Natural killer cell (primary cell): ENCODE measurements at places on chromosomes 7 and 10. TPM values are rescaled to one million over a fixed set of nuclear protein-coding genes. Genes with fewer than 3 reads are reported as not detected.

GRCh38 chr7:75608451-75609122 is 116.5 kb downstream of the SPDYE5 start:
- DNase-seq, result no peak

DNA sequence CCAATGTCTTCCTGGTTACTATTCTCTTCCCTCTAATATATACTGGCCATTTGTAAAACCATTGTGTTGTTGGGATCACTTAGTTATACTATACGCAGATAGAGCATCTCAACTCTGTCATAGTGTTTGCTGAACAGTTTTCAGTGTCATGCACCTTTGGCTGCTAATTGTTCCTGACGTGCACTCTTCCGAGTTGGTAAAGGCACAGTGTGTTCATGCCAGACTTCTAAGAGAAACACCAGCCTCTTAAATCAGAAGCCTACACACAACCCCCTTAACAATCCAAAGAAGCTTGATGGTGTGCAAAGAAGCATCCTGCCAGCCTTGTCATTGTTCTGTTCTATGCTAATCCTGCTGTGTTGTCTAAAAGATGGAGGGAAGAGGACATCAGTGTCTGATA is 131.1 kb downstream of the MAPK8 start:
- no peak for DNase-seq

GRCh38 chr10:97752956-97753355 is 16.0 kb downstream of the ZFYVE27 start:
- no peak for DNase-seq

- no peak for DNase-seq
These were observed 22.6 kb upstream of the ICA1 start for GRCh38 chr7:8284606-8285005.

GRCh38 chr7:94449151-94449725 is 54.5 kb downstream of the COL1A2 start:
- peak; percentile 57 for DNase-seq

GRCh38 chr10:98286419-98286818 is 18.4 kb upstream of the LOXL4 start:
- no peak for DNase-seq

GRCh38 chr7:129041142-129042085 is 13.5 kb downstream of the TNPO3 start:
- DNase-seq, result no peak

ZNF239 gene
- total RNA-seq, result 1.4 TPM

CPXM2 gene
- total RNA-seq, result not detected

GRCh38 chr10:15579605-15580004 is 140.1 kb downstream of the ITGA8 start:
- DNase-seq, result no peak

HTR5A gene
- not detected for total RNA-seq

DNA sequence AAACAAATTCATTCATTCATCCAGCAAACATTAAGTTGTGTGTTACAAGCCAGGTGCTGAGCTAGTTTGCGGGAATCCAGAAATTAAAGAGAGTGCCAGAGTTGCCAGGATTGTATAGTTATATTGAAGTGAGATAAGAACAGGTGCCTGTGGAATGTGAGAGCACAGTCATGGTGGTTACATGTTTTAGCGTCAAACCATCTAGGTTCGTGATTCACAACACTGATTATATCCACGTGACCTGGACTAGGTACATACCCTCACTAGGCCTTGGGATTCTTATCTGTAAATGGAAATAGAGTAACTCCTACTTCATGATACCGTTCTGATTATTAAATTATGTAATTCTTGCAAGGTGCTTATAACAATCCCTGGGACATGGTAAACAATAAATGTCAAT is 24.5 kb upstream of the CDK1 start:
- no peak for DNase-seq

- no peak for DNase-seq
These were observed 120.7 kb downstream of the COL28A1 start for GRCh38 chr7:7414791-7415603.

SLC35B4 gene
- 11.2 TPM for total RNA-seq

DNA sequence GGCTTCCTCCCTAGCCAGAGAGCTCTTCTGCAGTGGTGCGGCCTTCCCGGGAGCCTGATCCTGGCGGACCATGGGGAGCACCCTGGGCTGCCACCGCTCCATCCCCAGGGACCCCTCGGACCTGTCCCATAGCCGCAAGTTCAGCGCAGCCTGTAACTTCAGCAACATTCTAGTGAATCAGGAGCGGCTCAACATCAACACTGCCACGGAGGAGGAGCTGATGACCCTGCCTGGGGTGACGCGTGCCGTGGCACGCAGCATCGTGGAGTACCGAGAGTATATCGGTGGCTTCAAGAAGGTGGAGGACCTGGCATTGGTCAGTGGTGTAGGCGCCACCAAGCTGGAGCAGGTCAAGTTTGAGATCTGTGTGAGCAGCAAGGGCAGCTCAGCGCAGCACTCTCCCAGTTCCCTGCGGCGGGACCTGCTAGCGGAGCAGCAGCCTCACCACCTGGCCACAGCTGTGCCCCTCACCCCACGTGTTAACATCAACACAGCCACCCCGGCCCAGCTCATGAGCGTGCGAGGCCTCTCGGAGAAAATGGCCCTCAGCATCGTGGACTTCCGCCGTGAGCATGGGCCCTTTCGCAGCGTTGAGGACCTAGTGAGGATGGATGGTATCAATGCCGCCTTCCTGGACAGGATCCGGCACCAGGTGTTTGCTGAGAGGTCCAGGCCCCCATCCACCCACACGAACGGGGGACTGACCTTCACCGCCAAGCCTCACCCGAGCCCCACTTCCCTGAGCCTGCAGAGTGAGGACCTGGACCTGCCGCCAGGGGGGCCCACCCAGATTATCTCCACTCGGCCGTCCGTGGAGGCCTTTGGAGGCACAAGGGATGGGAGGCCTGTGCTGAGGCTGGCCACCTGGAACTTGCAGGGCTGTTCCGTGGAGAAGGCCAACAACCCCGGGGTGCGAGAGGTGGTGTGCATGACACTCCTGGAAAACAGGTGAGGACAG is 1.5 kb downstream of the EEPD1 start:
- peak; percentile 10 for DNase-seq

- no peak for DNase-seq
These were observed 9.0 kb downstream of the PPP1R17 start for GRCh38 chr7:31695859-31696614.

DNA sequence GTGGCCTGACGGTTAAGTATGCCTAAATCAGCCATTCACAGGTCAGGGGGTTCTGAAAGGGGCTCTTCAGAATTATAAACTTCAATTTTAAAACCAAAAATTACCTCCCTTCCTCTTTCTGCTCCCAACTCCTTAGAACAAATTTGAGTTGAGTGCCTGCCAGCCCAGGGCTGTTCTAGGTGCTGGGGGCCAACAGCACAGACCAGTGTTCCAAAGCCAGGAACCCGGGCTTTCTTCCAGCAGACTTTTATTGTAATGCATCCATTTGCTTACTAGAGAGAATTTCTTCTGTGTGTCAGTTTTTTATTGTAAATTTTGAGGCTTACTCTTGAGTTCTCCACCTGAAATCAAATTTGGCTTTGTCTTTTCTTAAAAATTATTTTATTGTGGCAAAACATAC is 238.5 kb downstream of the CACNB2 start:
- DNase-seq, result no peak

CYREN gene
- 33.8 TPM for total RNA-seq

GRCh38 chr7:152054367-152055230 is 29.1 kb downstream of the GALNT11 start:
- DNase-seq, result no peak

FOXP2 gene
- not detected for total RNA-seq

DNA sequence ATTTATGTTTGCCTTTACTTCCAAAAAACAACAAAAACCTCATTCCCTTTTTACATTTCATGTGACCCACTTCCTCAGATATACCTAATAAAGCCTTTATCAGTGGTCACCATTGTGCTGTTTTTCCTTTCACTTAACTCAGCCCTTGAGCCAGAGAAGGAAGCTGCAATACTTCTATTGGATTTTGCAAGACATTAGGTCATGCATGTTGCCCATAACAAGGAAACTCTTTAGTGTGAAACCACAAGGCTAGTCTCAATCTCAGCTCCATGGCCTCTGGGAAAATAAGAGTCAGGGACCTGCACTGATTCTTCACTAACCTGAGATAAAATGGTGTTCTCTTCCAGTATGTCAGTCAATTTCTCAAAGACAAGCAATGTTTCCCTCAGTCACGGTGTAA is 27.8 kb downstream of the STEAP4 start:
- no peak for DNase-seq

DNA sequence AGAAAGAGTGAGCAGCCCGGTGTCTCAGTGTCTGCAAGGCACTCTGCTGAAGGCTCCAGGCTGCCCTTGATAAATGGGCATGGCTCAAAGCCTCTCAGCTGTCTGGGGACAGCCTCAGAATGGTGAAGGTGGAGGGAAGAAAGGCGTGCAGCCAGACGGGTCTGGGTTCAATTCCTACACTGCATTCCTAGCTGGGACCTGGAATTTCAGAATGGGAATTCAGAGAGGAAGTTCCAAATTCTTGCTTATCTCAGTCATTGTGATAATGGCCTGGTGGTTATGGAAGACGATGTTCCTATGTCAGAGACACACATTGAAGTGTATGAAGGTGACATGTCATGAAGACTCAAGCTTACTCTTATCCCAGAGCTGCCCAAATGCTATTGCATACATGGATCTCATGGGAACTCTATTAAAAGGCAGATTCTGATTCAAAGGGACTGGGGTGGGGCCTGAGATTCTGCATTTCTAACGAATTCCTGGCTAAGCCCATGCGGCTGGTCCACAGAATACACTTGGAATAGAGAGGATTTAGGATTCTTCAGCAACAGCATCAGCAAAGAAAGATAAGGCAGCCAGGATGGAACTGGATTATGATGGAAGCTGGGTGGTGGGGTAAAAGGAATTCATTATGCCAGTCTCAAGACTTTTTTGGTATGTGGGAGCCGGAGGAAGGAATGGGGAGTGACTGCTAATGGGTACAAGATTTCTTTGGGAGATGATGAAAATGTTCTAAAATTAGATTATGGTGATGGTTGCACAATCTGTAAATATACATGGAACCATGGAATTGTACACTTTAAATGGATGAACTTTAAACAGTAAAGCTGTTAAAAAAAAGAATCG is 82.6 kb upstream of the ZMIZ1 start:
- no peak for DNase-seq

DNA sequence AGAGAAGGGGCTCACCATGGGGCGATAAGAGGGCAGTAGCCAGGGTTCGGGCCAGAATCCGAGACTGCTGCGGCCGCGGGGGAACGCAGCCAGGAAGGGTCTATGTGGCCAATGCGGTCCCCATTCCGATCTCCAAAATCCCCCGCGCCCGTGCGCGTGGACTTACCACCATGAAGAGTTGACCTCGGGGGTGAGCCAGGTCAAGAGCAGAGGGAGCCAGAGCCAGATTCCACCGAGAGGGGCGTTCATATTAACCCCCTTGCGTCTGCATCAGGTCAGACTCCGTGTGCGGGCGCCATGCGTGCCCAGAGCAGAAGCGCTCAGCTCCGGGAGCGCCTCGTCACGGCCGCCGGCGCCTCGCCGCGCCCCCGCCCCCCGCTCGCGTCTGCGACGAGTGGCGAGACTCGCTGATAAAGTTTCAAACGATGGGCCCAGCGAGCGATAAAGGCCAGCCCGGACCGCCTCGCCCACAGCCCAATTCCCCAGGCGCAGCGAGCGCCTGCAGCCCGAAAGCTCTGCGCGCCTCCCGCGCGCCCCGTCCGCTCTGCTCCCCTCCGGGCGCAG is at the start of gene WNT2:
TSS of gene WNT2 (minus strand) at position 318 of the 564 bp plus-strand sequence. CDS start at position 249, 69 bp downstream.
- no peak for DNase-seq

- DNase-seq, result no peak
These were observed 34.6 kb downstream of the AGAP3 start for GRCh38 chr7:151120896-151121295.

NPC1L1 gene
- total RNA-seq, result not detected

SLC16A12 gene
- not detected for total RNA-seq

SPDYE9 gene
- not detected for total RNA-seq

DNA sequence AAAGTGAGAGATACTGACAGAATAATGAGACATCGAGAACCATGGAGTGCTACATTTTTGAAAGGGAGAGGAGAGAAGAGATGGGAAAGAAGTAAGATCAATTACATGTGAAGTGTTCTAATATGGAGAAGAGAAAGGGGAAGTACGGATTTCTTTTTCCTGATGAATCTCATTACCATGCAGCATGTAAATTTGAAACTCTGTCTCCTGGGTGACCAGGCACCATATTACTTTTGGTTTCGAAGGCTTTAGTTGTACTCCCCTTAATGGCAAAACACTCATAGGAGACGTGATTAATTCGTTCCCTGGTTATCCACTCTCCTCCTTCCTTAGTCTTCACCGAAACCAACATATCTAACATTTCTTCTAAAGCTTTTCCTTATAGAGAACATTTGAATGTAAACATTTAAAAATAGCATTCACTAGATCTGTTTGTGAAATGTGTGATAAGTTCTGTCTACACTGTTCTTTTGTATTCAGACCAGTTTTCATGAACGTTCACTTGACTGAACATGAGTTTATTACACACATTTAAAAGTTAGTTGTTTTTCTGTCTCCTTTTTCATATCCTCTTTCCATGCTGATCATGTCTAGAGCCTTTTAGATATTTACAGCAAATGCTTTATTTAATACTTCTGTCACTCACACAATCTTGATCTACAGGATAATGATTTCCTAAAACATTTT is 80.2 kb upstream of the MSRB2 start:
- DNase-seq, result no peak
